ENCODE measurements at places on chromosomes 16 and 17.
A peak's percentile ranks its signal among the peaks of the same experiment; 100 is the strongest.

- no peak for DNase-seq
These were observed 13.9 kb upstream of the CAPNS2 start for GRCh38 chr16:55552621-55553020.

GRCh38 chr16:65410801-65411200, 288.9 kb upstream of the CDH11 start:
- DNase-seq = no peak

GRCh38 chr16:14232106-14232864, 161.2 kb downstream of the MRTFB start:
- no peak for DNase-seq

DNA sequence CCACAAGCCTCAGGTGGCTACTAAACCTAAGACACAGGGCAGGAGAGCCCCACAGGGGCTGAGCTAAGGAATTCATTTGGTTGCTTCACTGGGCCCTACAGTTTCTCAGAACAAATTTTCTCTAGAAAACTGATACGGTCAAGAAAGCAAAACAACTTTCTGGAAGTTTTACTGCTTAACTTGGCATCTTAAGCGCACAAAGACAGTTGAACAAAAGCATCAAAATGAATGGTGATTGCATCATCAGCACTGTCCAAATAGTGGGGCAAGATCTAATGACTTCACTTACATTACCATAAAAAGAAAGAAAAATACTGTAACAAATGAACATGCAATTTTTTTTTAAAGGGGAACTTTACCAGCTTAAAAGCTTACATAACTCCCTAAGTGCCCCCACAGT, 47.6 kb downstream of the XPO6 start:
- no peak for DNase-seq

DNA sequence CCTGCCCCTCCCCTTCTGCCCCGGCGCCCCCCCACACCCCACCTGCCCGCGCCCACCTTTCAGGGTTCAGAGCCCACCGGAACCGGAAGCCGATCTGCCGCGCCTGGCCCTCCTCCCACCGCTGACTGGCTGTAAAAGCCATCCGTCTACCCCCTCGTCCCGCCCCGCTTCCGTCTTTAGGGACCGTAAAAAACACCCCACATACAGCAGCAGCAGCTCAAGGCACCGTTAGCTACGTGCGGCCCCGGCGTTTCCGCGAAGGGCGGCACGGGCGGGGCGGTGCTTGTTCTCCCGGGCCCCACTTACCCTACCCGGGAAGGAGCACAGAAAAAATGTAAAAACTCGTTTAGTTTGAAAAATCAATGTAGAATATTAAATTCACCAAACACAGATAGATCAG, at the start of gene MRPL28:
TSS of gene MRPL28 (minus strand) at position 96 of the 400 bp plus-strand sequence. CDS start 320 bp downstream, outside the sequence.
- peak; percentile 97 for DNase-seq

DNA sequence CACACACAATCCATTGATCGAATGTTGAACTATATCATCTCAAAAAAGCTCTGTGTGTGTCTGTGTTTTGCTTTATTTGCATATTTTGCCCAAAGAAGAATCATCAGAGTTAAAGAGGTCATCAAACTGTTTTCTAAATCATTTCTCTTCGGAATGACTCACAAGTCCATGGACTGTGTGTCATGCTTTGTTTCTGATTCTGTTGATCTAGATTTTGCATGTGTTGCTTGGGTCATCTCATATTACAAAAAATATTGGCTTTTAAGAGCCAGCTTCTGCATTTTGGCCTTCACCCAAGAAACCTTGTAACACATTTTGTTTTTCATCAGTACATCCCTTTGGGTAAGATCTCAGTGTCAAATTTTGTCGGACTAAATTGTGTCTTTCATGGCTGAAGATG, 471.2 kb upstream of the HSBP1 start:
- no peak for DNase-seq

DNA sequence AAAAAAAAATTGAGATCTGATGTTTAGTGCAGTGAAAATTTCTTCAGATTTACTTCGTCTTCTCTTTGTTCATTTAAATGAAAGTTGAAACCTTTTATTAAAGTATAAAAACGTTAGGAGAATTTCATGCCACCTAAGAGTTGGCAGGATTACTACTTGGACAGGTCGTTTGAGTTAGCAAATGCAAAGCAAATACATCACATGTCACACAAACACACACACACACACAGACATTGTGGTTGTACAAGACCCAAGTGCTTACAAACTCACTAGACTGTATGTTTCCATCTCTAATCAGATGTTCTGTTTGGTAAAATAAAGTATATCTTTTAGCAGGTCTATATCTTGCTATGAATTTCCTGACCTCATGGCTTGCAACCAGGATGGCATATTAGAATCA, 185.6 kb upstream of the COX10 start:
- no peak for DNase-seq

DNA sequence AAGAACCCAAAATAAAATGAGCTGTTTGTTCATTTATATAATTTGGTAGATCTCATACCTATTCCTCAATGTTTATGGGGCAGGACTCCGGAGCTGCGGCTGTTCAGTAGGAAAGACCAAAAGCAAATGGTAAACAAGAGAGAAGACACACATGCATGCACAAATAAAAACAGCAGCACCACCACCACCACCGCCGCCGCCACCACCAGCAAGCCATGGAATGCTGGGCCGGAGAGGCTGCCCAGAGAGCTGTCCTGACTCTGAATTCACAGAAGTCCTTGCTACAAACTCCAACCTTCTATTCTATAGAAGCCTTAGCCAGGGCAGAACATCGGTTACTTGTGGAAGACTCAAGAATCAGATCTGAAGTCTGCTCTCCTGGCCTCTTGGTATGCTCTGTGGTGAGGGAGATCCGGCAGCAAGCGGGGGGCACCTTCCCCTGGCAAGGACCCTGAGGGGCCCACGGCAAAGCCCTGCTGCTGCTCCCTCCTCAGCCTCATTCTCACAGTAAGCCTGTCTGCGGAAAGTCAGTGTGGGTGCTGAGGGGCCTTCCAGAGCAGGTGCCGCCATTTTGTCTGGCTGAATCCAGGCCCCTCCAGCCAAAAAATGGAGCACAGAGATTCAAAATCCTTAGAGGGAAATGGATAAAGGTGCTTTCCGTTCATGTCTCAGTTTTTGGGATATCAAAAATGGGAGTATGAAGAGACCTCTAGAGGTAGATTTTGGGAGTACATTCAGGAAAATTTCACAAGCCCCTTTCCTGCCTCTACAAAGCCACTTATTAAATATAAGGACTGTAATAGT, 6.4 kb upstream of the FOXJ1 start:
- DNase-seq = no peak

- no peak for DNase-seq
These were observed 10.1 kb upstream of the STAC2 start for GRCh38 chr17:39235555-39236449.

DNA sequence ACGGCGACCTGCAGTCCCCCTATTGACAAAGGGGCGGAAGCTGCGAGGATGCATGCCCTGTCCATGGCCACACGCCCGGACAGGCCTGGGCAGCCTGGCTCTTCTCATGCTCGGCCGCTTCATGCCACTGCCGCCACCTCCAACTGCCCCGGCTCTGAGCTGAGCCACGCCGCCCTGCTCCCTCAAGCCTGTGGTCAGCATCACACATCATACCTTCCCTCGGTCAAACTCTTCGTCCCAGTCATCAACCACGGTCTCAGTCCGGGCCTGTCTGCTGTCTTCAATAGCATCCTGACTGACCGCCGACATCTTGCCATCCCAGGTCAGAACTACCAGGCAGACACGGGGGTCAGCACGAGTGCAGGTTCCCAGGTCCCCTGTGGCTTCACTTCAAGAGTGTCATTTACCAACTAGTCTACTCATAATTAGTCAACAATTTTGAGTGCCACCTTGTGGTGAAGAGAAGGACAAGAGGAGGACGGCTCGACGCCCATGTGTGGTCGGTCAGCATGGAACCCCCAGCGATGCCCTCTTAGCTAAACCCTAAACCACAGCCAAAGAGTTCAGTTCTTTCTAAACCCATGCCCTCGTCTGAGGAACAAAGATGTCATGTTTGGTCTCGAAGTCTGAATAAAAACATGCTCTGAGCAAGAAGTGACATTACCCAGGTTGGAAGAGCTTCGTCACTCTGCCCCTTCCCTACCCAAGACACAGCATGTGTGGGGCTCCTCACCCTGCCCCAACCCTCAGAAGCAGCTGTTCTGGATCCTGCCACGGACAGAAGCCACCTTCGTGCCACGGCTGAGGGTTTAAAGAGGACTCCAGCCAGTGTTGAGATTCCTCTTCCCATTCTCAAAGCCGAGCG, 16.9 kb upstream of the CYTH1 start:
- DNase-seq = peak; percentile 38

DNA sequence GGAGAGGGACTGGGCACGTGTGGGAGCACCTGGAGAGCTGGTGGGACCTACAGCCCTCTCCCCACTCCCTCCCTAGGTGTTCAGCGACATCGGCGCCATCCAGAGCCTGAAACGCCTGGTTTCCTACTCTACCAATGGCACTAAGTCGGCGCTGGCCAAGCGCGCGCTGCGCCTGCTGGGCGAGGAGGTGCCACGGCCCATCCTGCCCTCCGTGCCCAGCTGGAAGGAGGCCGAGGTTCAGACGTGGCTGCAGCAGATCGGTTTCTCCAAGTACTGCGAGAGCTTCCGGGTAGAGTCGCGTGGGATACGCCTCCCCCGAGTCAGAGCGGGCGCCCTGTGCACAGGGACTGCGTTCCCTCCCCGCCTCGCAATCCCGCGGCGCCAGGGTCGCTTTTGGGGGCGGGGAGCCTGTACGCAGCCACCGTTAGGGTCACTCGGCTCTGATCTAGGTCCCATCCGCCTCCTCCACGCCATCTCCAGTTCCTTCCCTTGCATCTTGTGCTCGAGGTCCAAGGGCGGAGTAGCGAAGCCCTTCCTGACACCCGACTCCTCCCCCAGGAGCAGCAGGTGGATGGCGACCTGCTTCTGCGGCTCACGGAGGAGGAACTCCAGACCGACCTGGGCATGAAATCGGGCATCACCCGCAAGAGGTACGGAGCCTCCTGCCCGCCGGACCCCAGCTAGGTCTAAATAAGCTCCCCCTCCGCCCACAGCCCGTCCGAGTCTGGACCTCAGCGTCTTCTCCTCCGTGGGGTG, 13.0 kb downstream of the SARM1 start:
- peak; percentile 74 for DNase-seq

DNA sequence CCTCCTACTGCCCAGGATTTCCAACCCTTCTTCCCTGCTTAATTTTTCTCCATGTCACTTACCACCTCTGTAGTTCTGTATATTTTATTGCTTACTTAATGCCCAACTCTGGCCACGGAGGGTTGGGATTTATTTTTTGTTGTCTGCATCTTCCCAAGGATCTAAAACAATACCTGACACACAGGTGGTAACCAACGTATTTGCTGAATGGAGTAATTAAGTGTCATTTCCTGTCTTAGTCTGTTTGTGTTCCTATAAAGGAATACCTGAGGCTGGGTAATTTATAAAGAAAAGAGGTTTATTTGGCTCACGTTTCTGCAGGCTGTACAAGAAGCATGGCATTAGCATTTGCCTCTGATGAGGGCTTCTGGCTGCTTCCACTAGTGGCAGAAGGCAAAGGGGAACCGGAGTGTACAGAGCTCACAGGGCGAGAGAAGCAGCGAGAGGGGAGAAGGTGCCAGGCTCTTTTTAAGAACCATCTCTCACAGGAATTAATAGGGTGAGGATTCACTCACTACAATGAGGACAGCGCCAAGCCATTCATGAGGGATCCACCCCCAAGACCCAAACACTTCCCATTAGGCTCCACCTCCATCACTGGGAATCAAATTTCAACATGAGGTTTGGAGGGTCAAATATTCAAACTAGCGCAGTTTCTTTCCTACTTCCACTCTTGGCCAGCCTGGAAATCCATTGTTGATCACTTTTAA, 44.8 kb downstream of the ERN1 start:
- no peak for DNase-seq

DNA sequence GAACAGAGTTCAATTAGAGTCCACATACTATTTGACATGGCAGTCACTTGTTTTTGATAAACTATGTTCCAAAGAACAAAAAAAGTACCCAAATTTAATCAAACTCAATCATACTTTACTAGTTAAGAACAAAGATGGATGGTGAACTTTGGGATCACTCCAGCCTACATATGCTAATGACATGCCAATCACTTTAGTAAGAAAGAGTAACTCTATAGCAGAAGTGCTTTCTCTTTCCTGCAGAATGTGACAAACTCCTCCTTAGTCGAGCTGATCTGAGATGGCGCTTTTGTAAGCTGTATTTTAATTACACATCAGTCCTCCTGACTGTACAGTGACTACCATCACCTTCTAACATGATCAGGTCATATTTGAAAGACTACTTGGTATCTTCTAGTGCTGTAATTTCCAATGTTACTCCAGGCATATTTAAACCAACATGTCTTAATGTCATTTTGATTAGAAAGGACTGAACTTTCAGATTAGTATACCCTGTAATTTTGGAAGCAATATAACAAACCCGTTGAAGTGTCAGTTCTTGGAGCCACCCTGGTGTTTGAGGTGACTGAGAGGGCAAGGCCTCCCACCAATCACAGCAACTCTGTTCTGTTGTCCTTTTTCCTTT, 4.1 kb downstream of the NETO2 start:
- DNase-seq = no peak

- no peak for DNase-seq
These were observed 985 bp upstream of the FZD2 start for GRCh38 chr17:44556166-44556831.

DNA sequence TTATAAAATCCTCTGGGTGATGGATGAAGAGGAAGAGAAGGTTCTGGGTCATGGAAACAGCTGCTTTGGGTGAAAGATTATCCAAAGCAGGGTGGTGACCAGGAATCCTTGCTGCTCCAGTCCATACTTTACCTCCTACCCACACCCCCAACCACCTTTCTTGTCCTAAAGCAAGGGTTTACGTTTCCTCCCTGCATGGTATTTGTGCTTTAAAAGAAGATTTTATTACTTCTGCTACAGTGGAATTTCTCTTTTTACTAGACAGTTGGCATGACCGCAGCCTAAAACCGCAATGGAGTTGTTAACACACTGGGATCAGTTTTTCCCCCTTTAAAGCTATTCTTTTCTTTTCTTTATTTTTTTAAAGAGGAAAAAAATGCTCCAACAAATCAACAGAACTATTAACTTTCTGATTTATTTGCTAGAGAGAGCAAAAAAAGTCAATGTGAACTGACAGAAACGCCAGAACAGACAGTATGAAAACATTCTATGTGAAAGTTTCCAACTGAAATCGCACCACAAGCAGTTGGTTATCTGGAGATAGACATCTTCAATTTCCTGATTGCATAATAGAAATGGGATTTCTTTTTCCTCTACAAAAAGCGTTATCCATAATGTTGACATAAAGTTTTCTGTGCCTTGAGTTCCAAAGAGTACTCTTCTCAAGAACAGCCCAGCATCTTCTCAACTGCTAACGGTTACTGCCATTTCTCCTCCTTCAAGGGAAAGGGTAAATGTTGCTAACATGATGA, 236.0 kb downstream of the IRX3 start:
- DNase-seq = no peak

DNA sequence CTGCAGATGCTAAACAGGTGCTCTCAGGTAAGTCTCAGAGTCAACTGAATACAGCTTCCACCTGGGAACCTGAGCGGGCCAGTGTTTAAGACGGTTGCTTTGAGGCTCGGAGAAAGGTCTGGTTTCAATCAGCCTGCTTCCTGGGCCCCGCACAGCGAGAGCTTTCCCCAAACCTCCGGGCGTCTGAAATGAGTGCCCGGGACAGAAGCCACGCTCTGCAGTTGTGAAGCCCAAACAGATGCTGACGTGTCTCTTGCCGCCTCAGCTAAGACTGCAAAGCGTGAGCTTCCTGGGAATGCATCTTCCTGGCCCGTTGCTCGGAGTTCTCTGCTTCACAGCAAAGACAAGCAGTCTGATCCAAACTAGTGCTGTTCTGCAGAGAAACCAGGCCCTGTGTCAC, 36.7 kb downstream of the PLXDC1 start:
- no peak for DNase-seq

All from Right ventricle myocardium superior (tissue), 1 donor.